Activated naive CD4-positive, alpha-beta T cell treated with anti-CD3 and anti-CD28 coated beads, Interleukin-2, amount 10 ng/mL, durations not matched to agents 5 hours and 36 hours (primary cell): ENCODE measurements at places on chromosomes 16 and 17. TPM values are rescaled to one million over a fixed set of nuclear protein-coding genes. Genes with fewer than 3 reads are reported as not detected.

ACSM3 gene
- total RNA-seq, result 3.9 TPM

CACNA1H gene
- total RNA-seq, result 1.9 TPM

CCL16 gene
- not detected for total RNA-seq

ASIC2 gene
- total RNA-seq, result not detected

AOC2 gene
- 1.1 TPM for total RNA-seq

HASPIN gene
- total RNA-seq, result 19.0 TPM

WNT9B gene
- total RNA-seq, result not detected

EIF3C gene
- total RNA-seq, result 536 TPM

TBC1D24 gene
- 10.2 TPM for total RNA-seq

GRIN2A gene
- not detected for total RNA-seq

MYH8 gene
- not detected for total RNA-seq

NPIPA2 gene
- 5.2 TPM for total RNA-seq

FAM20A gene
- total RNA-seq, result not detected
